Natural killer cell treated with Interleukin-12 subunit alpha and Interleukin-12 subunit beta and Interleukin-15 and Interleukin-18, amount 100 ng/mL, for 72 hours (primary cell): ENCODE measurements at places on chromosomes 3 and 15. TPM values are rescaled to one million over a fixed set of nuclear protein-coding genes. Genes with fewer than 3 reads are reported as not detected.

The PGBD4 gene
- 4.4 TPM for total RNA-seq

GRCh38 chr3:20546636-20547035, 360.6 kb upstream of the SGO1 start:
- DNase-seq: no peak

DNA sequence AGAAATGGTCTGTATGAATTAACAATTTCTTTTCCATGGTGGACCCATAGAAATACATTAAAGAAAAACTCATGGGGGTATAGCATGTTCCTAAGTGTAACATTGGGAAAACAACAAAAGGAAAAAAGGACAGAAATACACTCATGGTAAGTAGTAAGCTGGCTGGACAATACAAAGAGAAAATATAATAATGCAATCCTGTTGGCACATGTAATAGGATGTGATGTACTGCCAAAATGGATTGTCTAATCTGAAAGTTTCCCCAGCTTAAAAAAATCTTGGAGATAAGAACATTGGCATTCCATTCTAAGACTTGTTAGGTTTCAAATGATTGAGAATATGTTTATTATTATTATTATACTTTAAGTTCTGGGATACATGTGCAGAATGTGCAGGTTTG, 128.1 kb downstream of the MBNL1 start:
- no peak for DNase-seq

The SCN11A gene
- total RNA-seq: 0.05 TPM

DNA sequence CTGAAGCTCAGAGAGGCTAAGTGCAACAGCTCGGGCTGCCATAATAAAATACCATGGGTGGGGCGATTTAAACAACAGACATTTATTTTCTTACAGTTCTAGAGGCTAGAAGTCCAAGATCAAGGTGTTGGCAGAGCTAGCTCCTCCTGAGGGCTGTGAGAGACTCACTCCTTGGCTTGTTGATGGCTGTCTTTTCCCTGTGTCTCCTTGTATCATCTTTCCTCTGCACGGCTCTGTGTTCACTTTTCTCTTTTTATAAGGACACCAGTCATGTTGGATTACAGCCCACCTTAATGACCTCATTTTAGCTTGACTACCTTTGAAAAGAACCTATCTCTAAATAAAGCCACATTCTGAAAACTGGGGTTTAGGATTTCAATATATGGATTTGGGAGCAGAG, 129.7 kb downstream of the RPL22L1 start:
- DNase-seq: no peak

- peak; percentile 78 for DNase-seq
These were observed 37.6 kb upstream of the WDR49 start for GRCh38 chr3:167691366-167691765.

The GABRR3 gene
- total RNA-seq: not detected

DNA sequence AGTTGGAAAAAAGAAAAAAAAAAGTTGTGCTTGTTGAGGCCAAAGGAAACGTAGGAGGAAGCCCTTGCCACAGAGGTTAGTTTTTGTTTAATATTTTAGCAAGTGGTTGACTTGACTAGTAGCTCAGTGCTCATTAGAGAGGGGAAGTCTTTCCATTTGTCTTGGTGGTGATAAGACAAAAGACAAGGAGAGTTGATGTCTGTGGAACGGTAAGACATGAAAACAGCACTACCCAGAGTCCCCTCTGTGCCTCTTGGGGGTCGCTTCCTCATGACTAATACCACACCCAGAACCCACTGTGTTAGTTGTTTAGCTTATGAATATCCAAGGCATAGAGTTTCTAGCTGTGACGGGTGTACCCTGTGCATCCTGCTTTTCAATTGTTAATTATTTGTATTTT, 211.4 kb downstream of the ITPR1 start:
- DNase-seq: no peak

The TMC3 gene
- total RNA-seq: not detected

DNA sequence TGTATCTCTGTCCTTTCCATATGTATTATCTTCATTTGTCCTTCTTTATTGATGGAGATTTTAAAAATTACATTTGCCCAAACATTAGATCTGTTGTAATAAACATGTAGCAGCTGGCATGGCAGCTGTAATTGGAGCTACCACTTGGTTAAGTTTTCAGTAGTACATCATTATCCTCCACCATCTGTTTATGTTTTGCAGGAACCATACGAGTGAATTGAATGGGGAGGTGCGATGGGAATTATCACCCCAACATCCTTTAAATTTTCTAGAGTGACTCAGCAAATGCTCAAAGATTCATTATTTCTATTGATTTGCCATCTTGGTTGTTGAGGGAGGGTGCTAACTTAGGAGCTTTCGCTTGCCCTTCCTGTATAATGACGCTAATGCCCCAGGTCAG, 32.6 kb upstream of the NOX5 start:
- DNase-seq: no peak

DNA sequence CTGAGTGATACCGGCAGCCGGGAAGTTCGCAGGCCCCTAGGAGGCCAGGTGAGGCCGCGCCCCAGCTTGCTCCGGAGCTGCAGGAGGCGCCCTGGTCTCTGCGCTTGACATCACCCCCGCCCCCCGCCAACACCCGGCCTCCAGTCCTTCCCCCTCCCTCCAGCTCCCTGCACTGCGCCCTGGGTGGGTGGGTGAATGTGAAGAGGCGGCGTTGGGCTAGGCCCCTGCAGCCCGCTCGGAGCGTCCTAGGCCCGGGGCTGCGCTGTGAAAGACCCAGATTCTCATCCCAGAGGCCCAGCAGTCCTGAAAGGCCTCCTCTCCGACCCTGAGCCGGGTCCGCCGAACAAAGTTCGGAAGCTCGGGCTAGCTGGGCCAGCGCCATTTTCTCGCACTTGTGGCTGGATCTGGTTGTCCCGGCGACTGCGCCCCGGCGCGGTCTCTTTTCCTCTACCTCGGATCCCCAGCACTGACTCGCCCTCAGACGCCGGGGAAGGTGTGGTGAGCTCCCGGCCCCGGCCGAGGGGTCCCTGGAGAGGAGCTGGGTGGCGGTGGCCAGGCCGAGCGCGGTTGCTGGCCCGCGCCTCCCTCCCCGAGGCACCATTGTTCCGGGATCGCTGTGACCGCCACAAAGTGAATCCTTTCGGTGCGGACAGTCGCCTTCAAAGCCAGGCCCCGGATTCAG, 12.9 kb downstream of the ZIC4 start:
- no peak for DNase-seq
